Immature natural killer cell (primary cell): ENCODE measurements at places on chromosomes 5 and 9. TPM values are rescaled to one million over a fixed set of nuclear protein-coding genes. Genes with fewer than 3 reads are reported as not detected.

The SLC6A19 gene
- not detected for polyA plus RNA-seq

The HSPA4 gene
- polyA plus RNA-seq, result 32.3 TPM

The LRRC26 gene
- polyA plus RNA-seq, result not detected

The GCNT1 gene
- polyA plus RNA-seq, result 18.9 TPM

The PARP8 gene
- polyA plus RNA-seq, result 93.9 TPM

The SAXO1 gene
- polyA plus RNA-seq, result not detected

The KCNIP1 gene
- not detected for polyA plus RNA-seq

DNA sequence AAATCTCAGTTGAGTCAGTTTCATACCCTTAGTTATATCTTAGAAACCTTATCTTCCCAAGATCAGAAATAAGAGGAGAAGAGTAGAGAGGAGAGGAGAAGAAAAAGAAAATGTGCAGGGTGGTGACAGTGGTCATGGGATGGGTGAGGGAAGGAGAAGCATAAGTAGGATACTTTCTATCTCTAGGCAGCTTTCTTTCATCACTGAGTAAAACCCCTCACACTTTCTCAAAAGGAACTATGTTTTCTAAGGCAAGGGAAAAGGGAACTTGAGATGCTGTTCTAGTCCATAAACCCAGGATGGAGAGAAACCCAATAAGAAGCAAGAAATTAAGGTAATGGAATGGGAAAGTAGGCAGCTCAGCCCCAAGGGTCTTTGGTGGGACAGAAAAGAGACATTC is 225.3 kb downstream of the MCTP1 start:
- H3K27ac ChIP-seq, result no peak overlapping the region
- H3K36me3 ChIP-seq, result no peaks in the 10 kb centered on the region
- H3K4me1 ChIP-seq, result no peaks in the 10 kb centered on the region
- H3K4me3 ChIP-seq, result no peak overlapping the region

- H3K36me3 ChIP-seq, result peaks cover 23% of the 10 kb centered on the region
- no peak overlapping the region for H3K4me3 ChIP-seq
These were observed 82.2 kb upstream of the RFX3 start for GRCh38 chr9:3608011-3608410.

DNA sequence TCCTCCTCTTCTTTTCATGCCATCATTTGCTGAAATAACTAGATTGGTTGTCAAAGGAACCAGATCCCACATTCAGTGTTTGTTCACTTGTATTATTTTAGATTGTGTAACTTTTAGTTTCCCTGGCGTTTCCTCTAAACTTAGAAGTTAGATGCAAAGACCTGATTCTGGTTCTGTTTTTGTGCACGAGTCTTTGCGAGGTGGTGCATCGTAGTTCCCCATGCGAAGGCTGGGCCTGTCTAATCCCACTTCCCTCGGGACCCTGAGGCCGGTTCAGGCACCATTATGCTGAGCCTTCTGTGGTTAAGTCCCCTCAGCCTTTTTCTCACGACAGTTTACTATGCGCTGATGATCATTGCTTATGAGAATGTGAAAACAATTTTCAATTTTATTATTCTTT is 219.1 kb upstream of the OTULINL start:
- H3K27ac ChIP-seq, result peak overlapping the region; percentile 28
- no peak overlapping the region for H3K4me3 ChIP-seq
- peaks cover 4% of the 10 kb centered on the region for H3K27me3 ChIP-seq
- DNase-seq, result no peak

GRCh38 chr9:3807601-3808000 is 281.8 kb upstream of the RFX3 start:
- no peak for DNase-seq
- peaks cover 5% of the 10 kb centered on the region for H3K27me3 ChIP-seq
- no peaks in the 10 kb centered on the region for H3K4me1 ChIP-seq
- H3K27ac ChIP-seq, result no peak overlapping the region
- H3K36me3 ChIP-seq, result no peaks in the 10 kb centered on the region
- no peak overlapping the region for H3K4me3 ChIP-seq

GRCh38 chr5:128111818-128112448 is 28.4 kb downstream of the SLC12A2 start:
- H3K27me3 ChIP-seq, result no peaks in the 10 kb centered on the region
- no peak for DNase-seq
- peaks cover 3% of the 10 kb centered on the region for H3K4me1 ChIP-seq

- H3K27me3 ChIP-seq, result no peaks in the 10 kb centered on the region
- H3K4me1 ChIP-seq, result no peaks in the 10 kb centered on the region
- H3K27ac ChIP-seq, result no peak overlapping the region
- H3K36me3 ChIP-seq, result no peaks in the 10 kb centered on the region
- no peak overlapping the region for H3K4me3 ChIP-seq
These were observed 134.7 kb upstream of the PTPN3 start for GRCh38 chr9:109632817-109633216.

DNA sequence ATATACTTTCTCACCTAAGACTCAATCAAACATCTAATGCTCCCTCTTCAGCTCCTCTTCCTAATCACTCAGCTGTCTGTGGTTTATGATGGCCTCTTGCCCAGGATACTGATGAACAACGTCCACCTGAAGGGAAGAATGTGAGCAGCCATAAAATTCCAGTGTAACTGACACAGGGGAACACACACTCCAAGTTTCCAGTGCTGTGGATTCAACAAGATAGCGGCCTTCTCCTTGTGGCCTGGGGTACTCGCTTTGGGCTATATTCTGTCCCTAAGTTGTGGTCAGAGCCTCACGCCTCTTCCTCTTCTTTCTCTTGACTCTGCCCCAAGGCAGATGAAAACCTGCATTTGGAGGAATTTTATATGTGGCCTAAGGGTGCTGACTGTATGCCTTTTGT is 11.7 kb downstream of the B4GALT1 start:
- H3K4me3 ChIP-seq, result peak overlapping the region; percentile 16
- no peaks in the 10 kb centered on the region for H3K36me3 ChIP-seq
- peaks cover 100% of the 10 kb centered on the region for H3K4me1 ChIP-seq
- peak overlapping the region; percentile 96 for H3K27ac ChIP-seq
- no peak for DNase-seq

- H3K27me3 ChIP-seq, result no peaks in the 10 kb centered on the region
- H3K36me3 ChIP-seq, result no peaks in the 10 kb centered on the region
- peaks cover 24% of the 10 kb centered on the region for H3K4me1 ChIP-seq
- H3K4me3 ChIP-seq, result peak overlapping the region; percentile 33
These were observed 5.8 kb upstream of the RAB14 start for GRCh38 chr9:121207371-121207940.

GRCh38 chr5:56512313-56512996 is 279.3 kb upstream of the ANKRD55 start:
- no peak for DNase-seq
- no peak overlapping the region for H3K27ac ChIP-seq
- peaks cover 3% of the 10 kb centered on the region for H3K27me3 ChIP-seq
- no peak overlapping the region for H3K4me3 ChIP-seq
- peaks cover 4% of the 10 kb centered on the region for H3K4me1 ChIP-seq

- H3K27me3 ChIP-seq, result no peaks in the 10 kb centered on the region
- no peak for DNase-seq
These were observed 321.1 kb downstream of the ARHGEF28 start for GRCh38 chr5:73946919-73947602.

DNA sequence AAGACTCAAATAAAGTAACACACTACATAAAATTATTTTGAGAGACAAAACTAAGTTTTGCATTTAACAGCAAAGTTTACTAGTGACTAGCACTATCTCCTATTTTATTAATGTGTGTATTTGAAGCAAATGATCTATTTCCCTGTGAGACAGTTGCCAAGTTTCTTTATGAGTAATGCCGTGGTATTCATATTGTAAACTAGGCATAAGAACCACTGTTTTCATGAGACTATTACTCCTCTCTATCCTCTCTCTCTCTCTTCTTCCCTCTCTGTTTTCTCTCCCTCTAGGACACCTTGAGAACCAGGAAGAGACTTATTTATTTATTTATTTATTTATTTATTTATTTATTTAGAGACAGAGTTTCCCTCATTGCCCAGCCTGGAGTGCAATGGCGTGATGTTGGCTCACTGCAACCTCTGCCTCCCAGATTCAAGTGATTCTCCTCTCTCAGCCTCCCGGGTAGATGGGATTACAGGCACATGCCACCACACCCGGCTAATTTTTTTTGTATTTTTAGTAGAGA is 61.1 kb downstream of the MLANA start:
- no peak for DNase-seq
- no peak overlapping the region for H3K27ac ChIP-seq
- peaks cover 7% of the 10 kb centered on the region for H3K36me3 ChIP-seq
- H3K27me3 ChIP-seq, result no peaks in the 10 kb centered on the region
